ENCODE measurements at places on chromosomes 5 and 9.

DNA sequence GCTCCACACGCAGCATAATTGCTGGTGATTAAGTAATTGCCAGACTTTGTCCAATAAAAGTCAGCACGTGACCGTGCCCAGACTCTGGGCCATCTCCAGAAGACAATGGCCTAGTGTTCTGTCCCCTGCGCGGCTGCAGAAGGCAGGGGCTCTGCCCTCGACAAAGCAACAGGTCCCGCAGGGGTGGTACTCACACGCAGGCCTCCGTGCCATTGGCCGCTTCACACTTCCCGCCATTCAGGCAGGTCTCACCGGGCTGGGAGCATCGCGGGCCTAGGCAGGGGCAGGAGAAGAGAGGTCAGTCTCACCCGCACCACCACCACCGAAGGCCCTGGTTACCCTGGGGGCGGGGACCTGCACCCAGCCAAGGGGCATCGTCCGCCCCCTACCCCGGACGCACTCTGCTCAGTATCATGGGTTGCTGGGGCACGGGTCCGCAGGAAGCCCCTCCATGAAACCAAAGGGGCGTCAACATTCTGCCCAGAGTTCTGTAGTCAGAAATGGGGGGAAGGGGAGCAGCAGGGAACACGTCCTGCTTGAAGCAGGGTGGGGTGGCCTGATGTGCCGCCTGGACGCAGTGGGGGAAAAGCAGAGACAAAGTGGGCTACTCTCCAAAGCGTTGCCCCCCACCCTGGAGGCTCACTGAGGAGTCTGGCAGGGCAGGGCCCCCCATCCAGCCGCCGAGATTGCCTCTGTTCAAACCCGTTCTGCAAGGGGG, 1.9 kb downstream of the NOTCH1 start:
- DNase-seq: no peak
- peaks cover 8% of the 10 kb centered on the region for H3K4me1 ChIP-seq
- peak overlapping the region; percentile 78 for H3K27ac ChIP-seq
- H3K36me3 ChIP-seq: no peaks in the 10 kb centered on the region
- H3K4me3 ChIP-seq: peak overlapping the region; percentile 58
- H3K27me3 ChIP-seq: no peaks in the 10 kb centered on the region

- peak; percentile 41 for DNase-seq
- no peaks in the 10 kb centered on the region for H3K4me1 ChIP-seq
- H3K36me3 ChIP-seq: no peaks in the 10 kb centered on the region
- no peak overlapping the region for H3K27ac ChIP-seq
- H3K27me3 ChIP-seq: no peaks in the 10 kb centered on the region
- H3K4me3 ChIP-seq: no peak overlapping the region
Observed at GRCh38 chr5:172530406-172530805, 76.1 kb upstream of the SH3PXD2B start.

GRCh38 chr9:132857616-132858342, 20.3 kb downstream of the AK8 start:
- H3K4me3 ChIP-seq: no peak overlapping the region
- no peak for DNase-seq
- H3K36me3 ChIP-seq: no peaks in the 10 kb centered on the region
- no peaks in the 10 kb centered on the region for H3K27me3 ChIP-seq
- H3K4me1 ChIP-seq: no peaks in the 10 kb centered on the region

DNA sequence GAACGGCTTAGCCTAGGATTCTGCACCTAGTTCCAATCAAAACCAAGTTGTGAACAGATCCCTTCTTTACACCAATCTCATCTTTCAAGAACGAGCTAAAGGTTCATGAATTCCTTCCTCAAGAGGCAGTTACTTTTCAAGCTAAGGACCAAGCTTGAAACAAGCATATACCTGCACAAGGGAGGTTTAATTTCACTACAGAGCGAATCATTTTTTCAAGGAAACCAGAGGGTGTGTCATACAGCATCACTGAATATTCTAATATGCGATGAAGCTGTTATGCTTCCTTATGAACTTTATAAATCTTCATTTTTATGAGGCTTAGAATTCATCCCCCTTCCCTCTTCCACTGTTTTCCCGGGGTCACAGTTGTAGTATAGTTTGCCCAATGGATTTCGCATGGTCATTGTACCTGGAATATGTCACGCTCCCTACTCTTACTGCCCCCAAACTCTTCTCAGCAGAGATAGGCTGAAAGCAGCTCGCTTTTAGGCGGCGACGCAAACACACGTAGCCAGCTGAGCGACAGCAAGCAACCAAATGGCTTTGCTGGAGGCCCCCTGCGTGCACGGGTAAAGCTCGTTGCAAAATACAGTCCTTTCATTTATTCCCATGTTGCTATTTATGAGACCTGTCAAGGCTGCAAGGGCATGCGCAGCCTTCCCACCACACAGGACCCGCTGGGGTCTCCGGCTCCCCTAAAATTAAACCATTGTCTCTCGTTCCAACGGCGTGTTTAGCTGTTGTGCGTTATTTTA, 832 bp downstream of the LMBRD2 start:
- H3K27ac ChIP-seq: no peak overlapping the region
- no peaks in the 10 kb centered on the region for H3K36me3 ChIP-seq
- DNase-seq: peak; percentile 56
- peaks cover 33% of the 10 kb centered on the region for H3K4me1 ChIP-seq

- no peaks in the 10 kb centered on the region for H3K27me3 ChIP-seq
- H3K36me3 ChIP-seq: no peaks in the 10 kb centered on the region
- H3K27ac ChIP-seq: peak overlapping the region; percentile 85
- H3K4me1 ChIP-seq: peaks cover 54% of the 10 kb centered on the region
- H3K4me3 ChIP-seq: no peak overlapping the region
- peak; percentile 75 for DNase-seq
Observed at GRCh38 chr9:133127340-133127981, 6.4 kb upstream of the RALGDS start.

GRCh38 chr9:88663771-88664419, 128.9 kb downstream of the NXNL2 start:
- H3K4me1 ChIP-seq: no peaks in the 10 kb centered on the region
- no peaks in the 10 kb centered on the region for H3K27me3 ChIP-seq
- no peak overlapping the region for H3K27ac ChIP-seq
- DNase-seq: no peak
- H3K36me3 ChIP-seq: no peaks in the 10 kb centered on the region

DNA sequence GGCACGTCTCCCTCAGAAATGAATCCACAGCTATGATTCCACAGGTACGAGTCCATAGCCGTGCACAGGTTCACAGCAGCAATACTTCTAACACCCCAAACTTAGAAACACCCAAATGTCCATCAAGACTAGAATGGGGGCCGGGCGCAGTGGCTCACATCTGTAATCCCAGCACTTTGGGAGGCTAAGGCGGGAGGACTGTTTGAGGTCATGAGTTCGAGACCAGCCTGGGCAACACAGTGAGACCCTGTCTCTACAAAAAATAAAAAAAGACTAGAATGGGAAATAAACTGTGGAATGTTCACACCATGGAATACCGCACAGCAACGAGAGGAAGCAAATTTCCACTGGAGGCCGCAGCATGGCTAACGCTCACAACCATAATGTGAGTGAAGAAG, 4.3 kb upstream of the DOLPP1 start:
- no peak for DNase-seq
- no peak overlapping the region for H3K27ac ChIP-seq
- H3K4me1 ChIP-seq: peaks cover 9% of the 10 kb centered on the region
- H3K27me3 ChIP-seq: no peaks in the 10 kb centered on the region
- H3K4me3 ChIP-seq: no peak overlapping the region

DNA sequence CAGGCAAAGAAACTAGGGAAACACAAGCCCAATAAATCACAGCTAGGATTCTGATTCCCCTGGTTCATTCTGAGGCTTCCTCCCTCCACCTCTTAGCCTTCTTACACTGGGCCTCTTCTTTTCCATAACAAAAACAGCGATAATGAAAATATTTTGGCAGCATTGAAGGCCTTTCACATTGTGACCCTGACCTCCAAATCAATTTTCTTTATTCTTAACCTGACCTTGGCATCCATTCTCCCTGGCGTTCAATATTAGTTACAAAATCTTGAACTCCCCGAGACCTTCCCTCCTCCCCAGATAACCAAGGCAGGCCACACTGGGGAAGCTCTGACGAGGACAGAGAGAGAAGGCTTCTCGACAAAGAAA, 399.9 kb downstream of the ZSWIM6 start:
- no peaks in the 10 kb centered on the region for H3K27me3 ChIP-seq
- H3K4me3 ChIP-seq: no peak overlapping the region
- H3K4me1 ChIP-seq: no peaks in the 10 kb centered on the region
- peak; percentile 20 for DNase-seq
- no peak overlapping the region for H3K27ac ChIP-seq
- H3K36me3 ChIP-seq: no peaks in the 10 kb centered on the region

DNA sequence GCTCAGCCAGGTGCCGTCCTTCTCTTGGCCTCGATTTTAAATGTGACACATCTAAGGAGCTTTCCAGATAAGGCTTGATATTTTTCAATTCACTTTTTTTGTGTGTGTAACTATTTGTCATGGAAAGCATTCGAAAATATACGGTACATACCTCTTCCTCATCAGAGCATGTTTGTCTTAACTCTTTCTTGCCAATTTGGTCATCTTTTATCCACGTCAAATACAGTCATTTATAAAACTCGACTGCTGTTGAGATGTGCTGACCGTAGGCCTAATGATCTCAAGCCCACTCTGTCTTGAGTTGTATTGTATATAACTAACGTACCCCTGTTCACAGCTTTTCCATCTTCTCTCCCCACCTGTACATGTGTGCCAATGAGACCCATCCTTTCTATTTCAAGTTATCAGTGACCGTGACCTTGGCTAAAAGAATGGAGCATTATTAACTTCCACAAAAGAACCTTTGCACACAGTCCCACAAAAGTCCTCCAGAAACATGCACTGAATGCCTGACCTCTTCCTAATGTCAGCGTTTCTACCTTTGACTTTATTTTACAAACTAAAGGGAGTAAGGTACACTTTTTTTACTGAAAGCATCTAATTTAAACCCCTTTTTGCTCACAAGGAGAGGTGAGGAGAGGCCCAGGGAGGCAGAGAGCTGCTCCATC, 61.6 kb downstream of the IPPK start:
- H3K4me1 ChIP-seq: peaks cover 11% of the 10 kb centered on the region
- DNase-seq: no peak
- no peaks in the 10 kb centered on the region for H3K27me3 ChIP-seq
- H3K27ac ChIP-seq: peak overlapping the region; percentile 27
- H3K4me3 ChIP-seq: no peak overlapping the region

DNA sequence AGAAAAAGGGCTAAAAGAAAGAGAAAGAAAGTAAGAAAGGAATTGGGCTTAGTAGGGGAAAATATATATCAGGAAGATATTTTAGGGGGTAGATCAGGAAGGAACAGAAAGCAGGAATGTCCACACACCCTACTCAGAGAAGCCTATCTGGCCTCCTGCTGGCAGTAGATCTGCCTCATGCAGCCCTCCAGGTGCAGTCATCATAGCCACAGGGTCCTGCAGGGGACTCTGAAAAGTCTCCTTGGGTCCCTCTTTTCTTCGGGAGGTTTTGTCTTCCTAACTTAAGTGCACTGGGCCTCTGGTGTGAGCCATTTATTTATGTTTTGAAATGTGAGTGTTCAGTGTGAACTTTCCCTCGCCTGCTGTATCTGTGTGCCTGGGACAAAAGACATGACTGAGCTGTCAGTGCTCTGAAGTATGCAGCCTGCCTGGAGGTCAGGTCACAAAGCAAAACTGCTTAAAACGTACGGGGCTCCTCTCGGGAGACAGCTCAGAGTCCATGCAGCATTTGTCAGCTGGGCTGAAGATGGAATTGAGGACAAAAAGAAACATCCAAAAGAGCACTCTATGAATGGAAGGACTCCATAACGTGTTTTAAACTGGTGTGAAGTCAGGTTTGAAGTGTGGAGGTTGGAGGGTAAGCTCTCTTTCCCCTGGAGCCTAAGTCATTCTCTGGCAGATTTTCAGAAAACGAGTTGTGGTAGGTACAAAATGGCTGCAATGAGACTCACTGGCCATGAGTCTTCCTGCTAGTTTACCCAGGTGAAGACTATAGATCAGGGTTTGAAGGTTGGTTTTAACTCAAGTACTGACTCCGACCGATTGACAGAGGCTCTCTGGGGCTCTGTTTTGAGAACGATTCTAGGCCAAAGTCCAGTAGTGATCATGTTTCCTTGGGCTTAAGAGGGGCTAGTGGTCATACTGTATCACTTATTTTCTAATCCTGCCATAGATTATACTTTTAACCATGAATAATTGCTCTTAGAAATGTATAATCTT, 151.8 kb upstream of the GDNF start:
- no peaks in the 10 kb centered on the region for H3K4me1 ChIP-seq
- H3K36me3 ChIP-seq: no peaks in the 10 kb centered on the region
- no peak overlapping the region for H3K4me3 ChIP-seq
- H3K27me3 ChIP-seq: no peaks in the 10 kb centered on the region

Measured in adrenal gland (tissue), 19 donors.